ENCODE measurements at places on chromosomes 1 and 21.

- no peak for DNase-seq
Observed at GRCh38 chr1:16375521-16376340, 8.7 kb downstream of the SZRD1 start.

- DNase-seq: peak; percentile 78
Observed at GRCh38 chr1:35557118-35557610, at the start of gene KIAA0319L. Gene KIAA0319L (minus strand): TSS chr1:35557403. CDS start chr1:35554491, 2,912 bp downstream.

DNA sequence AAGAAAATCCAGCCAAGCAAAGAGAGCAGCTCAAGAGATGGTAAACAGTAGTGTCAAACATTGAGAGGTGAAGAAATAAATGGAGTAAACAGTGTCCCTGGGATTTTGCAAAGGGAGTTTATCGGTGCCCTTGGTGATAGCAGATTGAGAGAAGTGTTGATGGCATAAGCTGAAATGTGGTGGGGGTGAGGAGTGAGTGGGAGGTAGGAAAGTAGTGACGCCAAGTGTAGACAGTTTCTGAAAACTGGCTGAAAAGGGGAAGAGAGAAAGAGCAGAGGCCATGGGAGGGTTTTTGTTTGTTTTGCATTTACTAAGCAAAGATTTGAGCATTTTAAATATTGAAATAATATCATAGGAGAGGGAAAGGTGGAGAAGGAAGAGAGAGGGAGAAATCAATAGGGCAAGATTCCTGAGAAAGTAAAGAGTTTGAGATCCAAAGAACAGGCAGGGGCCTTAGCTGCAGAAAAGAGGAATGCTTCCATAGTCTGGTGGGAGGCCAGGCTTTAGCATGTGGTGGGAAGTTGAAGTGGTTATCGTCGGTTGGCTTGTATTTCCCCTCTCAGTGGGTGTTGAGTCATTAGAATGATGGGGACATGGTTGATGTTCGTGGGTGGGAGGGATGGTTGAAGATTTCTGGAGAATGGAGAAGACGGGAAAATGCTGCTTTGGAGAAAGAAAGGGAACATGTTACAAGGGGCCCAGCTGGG is 26.8 kb upstream of the RASAL2 start:
- DNase-seq: no peak

- no peak for DNase-seq
Observed at GRCh38 chr1:86714561-86715244, 10.3 kb downstream of the SH3GLB1 start.

DNA sequence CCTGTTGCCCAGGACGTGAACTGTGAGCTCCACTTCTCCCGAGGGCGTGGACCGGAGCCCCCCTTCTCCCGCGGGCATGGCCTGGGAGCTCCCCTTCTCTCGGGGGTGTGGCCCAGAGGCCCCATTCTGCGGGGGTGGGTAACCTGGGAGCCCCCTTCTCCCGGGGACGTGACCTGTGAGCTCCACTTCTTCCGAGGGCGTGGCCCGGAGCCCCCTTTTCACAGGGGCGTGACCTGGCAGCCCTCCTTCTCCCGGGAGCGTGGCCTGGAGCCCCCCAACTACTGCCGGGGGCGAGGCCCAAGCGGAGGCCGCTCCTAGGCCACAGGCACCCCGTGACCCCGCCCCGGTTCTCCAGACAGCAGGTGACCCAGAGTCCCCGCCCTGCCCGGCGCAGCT is 320 bp downstream of the C1orf174 start:
- DNase-seq: peak; percentile 82

DNA sequence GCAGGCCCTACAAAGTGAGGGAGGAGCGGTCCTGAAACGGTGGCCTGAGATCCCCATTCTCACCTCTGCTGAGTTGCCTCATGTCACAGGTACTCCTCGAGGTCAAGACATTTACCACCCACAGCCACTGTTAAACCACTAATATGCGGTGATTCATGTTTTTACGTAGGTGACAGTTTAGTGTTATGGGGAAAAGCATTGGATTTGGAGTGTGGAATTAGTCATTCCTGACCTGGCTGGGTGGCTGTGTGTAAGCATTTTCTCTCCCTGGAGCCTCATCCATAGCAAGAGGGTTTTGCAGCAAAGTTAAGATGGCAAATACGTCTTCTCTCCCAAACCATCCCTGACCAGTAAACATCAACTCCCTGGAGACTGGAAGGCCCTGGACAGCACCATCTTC is 57.8 kb upstream of the KCNJ6 start:
- DNase-seq: no peak

DNA sequence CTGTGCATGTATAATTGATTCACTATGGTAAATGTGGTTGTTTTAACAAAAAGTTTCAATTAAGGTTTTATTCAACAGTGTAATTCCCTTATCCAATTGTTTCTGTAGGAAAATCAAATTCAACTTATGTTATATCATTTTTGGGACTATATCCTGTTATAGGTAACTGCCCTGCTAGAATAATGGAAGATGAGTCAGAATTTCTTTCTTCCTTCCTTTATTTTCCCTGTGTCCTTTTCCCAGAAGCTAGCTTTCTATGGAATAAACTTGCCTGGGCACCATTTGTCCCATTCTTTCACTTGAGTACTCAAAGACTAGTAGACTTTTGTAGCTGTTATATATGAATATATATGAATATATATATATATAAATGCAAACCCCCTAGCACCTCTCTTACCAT is 301.3 kb downstream of the TM2D1 start:
- DNase-seq: no peak

DNA sequence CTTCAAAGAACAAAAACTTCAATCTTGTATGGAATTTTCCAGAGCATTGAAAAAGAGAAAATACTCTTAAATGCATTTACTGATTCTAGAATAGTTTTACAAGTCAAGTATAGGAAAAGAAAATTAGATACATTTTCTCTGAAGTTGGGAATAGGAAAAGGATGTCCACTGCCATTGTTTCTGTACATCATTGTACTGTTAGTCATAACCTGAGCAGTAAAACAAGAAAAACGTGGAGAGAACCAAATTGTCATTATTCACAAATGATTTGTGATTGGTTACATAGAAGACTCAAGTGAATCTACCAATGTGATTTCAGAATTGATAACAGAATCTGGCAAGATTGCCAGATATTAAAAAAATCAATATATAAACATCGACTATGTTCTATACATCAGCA is 27.4 kb downstream of the PRKACB start:
- no peak for DNase-seq

DNA sequence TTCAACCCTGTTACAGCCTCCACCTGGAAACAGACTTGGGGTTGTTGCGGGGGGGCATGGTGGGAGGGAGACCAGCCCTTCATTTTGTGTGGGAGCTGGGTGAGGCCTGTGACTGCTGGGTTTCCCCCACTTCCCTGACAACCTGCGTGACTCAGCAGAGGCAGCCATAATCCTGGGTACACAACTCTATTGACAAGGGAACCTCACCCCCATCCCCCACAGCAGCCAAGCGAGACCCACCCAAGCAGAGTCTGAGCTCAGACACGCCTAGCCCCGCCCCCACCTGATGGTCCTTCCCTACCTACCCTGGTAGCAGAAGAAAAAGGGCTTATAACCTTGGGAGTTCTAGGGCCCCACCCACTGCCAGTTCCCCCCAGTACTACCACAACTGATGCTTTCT is 8.0 kb upstream of the CCDC190 start:
- DNase-seq: no peak

- DNase-seq: no peak
Observed at GRCh38 chr1:11885916-11886315, 27.2 kb upstream of the NPPB start.

GRCh38 chr1:35499231-35499630 is 58.0 kb downstream of the KIAA0319L start:
- no peak for DNase-seq

DNA sequence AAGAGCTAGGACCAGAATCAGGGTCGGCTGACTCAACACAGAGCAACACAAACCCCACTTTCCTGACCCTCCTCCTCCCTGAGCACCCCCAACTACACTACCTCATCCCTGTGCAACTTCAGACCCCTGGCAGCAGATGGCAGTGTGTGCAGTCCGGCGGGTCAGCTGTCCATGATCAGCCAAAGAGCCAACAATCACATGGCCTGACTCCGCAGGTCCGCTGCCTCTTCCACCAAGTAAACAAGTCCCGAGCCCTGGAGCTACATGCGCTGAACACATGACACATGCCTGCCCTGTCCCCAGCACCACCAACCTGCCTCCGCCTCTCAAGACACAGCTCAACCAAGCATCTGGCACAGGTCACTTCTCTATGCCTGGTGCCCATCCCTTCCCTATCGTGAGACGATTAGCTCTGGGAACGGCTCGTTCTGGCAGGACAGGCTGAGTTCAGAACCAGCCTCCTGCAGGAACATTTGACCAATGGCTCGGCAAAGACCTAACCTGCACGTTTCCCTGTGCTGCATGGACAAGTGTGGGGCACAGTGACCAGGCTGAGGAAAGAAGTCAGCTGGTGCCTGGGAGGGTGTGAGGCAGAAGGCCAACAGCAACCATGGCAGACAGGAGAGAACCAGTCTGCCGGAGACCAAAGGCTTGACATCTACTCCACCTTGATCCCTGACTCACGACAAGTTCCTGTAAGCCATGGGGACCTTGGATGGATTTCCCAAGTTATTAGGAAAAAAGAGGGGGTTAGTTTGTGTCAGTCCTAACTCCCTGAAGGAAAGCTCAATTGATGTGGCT is 60.3 kb downstream of the CD46 start:
- no peak for DNase-seq

DNA sequence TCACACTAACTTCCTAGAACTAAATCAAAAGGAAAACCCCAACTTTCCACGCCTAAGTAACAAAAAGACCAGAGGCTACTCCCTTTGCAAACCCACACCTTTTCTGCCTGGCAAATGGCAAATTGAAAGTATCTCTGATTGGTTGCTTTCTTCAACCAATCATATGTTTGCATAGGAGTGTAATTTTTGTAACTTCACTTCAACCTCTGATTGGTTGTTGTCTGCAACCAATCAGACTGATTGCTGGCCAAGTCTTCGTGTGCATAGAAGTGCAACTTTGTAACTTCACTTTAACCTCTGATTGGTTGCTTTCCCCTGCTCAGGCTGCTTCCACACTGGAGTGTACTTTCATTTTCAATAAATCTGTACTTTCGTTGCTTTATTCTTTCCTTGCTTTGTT is 36.9 kb upstream of the PADI2 start:
- DNase-seq: no peak

DNA sequence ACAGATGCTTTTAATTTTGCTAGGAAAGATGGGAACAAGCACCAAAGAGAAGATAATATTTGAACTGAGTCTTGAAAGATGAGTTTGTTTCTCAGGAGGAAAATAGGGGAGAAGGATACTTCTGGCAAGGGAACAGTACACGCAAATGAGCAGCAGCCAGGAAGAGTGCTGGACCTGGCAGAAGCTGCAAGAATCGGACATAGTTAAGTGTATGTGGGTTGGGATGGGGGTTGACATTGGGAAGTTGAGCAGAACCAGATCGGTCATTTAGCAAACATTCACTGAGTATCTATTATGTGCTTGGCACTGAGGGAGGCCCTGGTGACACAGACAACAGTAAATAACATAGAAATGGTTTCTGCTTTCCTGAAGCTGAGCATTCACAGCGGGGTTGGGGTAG is 198.8 kb downstream of the PLPP3 start:
- no peak for DNase-seq

- no peak for DNase-seq
Observed at GRCh38 chr1:20612221-20612746, 21.0 kb upstream of the PINK1 start.

- DNase-seq: no peak
Observed at GRCh38 chr1:115082949-115083348, 6.4 kb downstream of the TSPAN2 start.

DNA sequence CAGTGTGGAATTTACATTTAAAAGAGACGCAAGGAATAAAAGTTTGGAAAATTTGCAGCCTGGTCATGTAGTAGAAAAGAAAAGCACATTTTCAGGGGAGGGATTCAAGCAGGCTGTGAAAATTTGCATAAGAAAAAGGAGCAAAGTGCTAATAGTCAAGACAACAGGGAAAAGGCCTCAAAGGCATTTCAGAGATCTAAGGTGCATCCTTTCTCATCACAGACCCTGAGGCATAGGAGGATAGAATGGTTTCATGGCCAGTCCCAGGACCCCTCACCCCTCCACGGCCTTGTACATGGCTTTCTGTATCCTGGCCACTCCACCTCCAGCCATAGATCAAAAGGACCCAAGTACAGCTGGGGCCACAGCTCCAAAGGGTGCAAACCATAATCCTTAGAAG is 380.5 kb upstream of the BRINP3 start:
- DNase-seq: no peak

DNA sequence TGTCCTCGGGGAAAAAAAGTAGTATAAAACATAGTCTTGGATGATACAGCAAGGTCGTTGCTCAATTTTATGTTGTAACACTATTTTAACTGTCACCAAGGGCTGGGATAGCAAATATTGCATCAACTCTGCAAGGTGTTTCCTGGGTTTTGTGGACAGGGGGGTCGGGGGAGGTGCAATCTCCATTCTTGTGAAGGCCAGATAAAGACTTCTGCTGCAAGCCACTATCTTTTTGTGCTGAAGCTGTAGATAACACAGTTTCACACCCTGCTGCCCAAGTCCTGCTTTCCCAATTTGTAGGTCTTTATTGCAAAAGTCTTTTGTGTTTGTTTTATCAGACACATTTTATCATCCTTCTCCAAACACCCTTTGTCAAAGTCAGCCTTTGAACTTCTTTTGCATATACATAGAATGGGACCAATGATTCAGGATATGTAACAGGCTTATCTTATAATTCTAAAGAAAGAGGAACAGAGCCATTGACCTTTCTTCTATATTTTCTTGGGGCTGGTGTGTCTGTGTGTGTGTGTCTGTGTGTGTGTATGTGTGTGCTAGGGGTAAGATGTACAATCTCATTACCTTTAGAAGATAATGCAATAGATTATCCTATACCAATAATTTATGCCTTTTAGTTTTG is 140.6 kb downstream of the RUNX1 start:
- peak; percentile 99 for DNase-seq

GRCh38 chr1:36664571-36665287 is 182.0 kb upstream of the CSF3R start:
- no peak for DNase-seq

DNA sequence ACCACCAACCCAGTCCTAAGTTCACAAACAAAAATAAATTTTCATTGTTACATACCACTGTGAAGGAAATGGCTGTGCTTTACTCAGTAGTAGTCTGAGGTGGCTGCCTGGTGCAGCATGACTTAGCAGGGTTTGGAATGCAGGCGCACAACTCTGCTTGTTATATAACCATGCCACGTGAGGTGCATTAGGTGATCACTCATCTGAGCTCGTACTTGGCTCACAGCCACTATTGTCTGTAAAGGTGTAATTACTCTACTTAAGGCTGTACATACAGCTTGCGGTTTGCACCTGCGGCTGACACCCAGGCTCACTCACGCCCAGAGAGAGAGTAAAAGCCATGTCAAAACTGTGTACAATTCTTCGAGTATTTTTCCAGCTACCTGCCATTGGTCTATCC is 599.4 kb downstream of the LTN1 start:
- DNase-seq: no peak
